ENCODE measurements at places on chromosomes 2 and 18. TPM values are rescaled to one million over a fixed set of nuclear protein-coding genes. Genes with fewer than 3 reads are reported as not detected.

- DNase-seq, result no peak
These were observed 47.2 kb downstream of the TET3 start for GRCh38 chr2:74031959-74032287.

- no peak for DNase-seq
These were observed 464 bp downstream of the CYBRD1 start for GRCh38 chr2:171522788-171523087.

RRM2 gene
- 1.0 TPM for total RNA-seq

ALPG gene
- not detected for total RNA-seq

COBLL1 gene
- total RNA-seq, result 10.5 TPM

RAB6C gene
- total RNA-seq, result not detected

DNA sequence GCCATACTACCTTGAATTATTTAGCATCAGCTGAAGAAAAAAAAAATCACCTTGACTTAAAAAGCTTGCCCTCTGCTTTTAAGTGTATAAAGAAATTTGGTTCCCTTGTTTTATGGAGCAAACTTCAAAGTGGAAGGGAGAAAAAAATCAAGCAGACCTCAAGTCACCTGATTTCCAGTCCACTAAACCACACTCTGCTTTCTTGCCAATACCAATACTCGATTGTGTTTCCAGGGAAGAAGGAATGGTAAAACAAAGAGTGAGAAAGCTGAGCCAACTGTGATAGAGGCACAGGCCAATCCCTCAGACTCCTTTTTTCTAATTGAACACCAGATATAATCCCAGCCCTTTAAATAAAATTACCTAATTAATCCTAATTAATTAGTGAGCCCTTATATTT is 587.3 kb downstream of the ARHGAP15 start:
- no peak for DNase-seq

DNA sequence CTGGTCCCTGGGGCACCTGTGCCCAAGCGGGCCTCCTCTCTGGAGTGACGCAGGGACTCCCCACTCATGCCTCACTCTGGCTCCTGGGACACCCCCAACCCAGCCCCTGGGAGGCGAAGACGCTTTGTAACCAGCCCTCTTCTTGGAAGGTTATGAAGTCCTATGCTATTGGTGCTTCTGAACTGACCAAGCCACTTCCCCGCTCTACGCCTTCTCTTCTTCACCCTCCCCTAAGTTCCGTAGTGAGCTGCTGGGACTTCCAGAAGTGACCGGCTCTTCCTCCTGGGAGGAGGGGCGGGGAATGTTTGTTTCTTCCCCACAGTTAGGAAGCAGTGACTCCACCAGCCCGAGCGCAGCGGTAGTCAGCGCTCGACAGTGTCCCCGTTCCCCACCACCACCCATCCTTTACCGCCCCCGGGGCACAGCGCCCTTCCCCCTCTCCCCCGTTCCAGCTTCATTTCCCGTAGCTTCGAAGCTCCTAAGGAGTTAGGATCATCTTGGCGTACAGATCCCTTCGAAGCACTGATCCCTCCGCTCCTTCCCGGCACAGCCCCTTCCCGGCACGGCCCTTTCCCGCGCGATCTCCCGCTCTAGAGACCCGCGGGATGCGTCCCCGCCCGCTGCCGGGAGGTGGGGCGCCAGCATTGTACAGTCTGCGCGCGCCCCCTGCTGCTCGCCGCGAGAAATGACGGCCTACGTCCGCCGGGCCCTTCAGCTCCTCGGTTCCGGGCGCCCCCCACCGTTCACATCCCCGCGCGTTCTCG is 25.3 kb upstream of the NOTO start:
- DNase-seq, result peak; percentile 47

GRCh38 chr18:62332964-62333695 is 8.0 kb downstream of the TNFRSF11A start:
- no peak for DNase-seq

AQP12A gene
- total RNA-seq, result not detected

CDH7 gene
- not detected for total RNA-seq

COL4A4 gene
- 0.13 TPM for total RNA-seq

G6PC2 gene
- not detected for total RNA-seq

- peak; percentile 83 for DNase-seq
These were observed 24.5 kb upstream of the CD28 start for GRCh38 chr2:203681978-203682377.

GRCh38 chr2:217067787-217068186 is 207.9 kb upstream of the TNP1 start:
- DNase-seq, result no peak

DNA sequence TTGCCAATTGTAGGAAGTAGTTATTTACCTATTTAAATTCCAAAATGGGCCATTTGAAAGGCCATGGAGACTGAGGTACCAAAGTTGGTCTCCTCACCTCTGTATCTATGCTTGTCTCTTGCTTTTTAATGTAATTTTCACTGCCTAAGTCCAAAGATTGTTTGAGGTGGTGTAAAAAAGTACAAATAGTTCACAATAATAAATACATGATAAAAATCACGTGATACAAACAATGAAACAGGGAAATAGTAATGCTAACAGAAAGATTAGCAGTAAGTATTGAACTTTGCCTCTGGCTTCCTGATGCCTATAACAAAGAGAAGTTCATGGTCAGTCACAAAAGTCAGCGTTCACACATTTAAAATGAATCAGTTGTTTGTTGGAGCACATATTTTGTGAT is 67.6 kb downstream of the CNTNAP5 start:
- DNase-seq, result no peak

UPP2 gene
- total RNA-seq, result not detected

- no peak for DNase-seq
These were observed 223.1 kb downstream of the PHLPP1 start for GRCh38 chr18:62938487-62938886.

DNA sequence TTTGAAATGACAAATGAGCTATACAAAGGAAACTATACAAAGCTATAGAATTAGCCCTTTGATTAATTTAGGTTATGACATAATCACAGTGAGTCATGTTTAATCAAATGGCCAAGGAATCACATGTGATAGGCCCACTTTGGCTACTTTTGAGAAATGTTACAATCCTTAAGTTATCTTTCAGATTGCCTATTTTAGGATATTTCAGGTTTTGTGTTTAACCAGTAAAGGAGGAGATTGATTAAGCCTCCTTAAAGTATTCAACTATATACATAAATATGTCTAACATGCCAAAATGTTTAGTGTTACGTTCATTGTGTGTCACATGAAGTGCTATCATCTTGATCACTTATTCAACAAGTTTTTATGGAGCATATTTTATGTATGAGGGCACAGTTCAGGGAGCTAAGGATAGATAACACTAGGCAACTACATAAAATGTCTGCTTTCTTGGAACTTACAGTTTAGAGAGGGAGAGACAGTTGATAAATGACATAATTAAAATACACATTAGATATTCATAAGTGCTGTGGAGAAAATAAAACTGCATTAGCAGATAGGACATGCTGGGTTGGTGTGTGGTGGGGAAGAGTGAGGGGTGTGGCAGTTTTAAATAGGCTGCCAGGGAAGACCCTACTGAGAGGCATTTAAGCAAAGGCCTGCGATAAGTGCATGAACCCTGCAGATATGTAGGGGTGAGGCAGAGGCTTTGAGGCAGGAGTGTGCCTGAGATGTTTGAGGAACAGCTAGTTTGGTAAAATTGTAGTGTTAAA is 77.2 kb downstream of the LTBP1 start:
- DNase-seq, result peak; percentile 34

- no peak for DNase-seq
These were observed 279.5 kb upstream of the PARD3B start for GRCh38 chr2:204265681-204266181.

DNA sequence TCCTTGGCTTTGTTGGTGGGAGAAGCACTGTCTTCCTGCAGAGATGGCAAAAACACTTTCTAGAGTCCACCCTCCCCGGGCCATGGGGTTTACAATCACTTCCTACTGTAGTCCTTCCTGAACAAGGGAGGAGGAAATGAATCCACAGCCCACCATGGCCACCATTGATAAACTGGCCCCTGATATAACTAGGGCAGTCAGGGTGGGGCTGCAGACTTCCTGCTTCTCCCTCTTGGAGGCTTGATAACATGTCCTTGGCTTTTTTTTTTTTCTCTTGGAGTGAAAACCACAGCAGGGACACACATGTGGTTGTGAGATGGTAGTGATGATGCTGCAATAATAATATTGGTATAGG is 437.8 kb downstream of the ZNF521 start:
- DNase-seq, result no peak

DNA sequence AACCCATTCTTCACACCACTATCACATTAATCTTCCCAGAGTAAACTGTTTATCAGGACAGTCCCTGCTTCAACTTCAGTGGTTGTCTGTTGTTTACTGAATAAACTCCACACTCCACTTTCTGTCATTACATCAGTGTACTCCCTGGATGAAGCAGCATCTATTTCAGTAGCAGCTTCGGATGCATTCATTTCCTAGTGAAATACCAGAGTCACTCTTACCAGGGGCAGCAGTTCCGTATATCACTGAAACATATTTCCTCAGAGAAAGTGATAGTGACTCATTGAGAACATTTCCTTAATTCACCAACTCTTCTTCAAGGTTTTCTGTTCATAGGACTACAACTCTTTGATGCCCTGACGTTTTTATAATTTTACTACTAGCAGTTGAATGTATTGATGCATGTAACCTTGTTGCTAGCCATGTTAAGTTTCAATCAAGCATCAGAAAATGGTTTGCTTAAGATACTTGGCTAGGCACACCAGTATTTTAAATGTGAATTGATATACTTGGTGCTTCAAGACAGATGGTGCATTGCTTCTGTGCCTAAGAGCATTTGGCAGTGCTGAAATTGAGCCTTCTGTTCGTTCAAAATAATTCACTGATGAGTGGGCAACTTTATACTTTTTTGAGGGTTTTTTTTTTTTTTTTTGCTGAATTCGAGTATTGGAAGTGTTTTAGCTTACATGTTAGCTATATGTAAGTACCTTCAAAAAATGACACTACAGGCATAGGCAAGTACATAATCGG is 92.3 kb downstream of the UBE2E3 start:
- DNase-seq, result peak; percentile 41

TXNL4A gene
- total RNA-seq, result 44.0 TPM

MPV17 gene
- 43.3 TPM for total RNA-seq

GRCh38 chr2:209900638-209901037 is 101.8 kb upstream of the RPE start:
- no peak for DNase-seq

SP9 gene
- not detected for total RNA-seq
